ENCODE measurements at places on chromosomes 1 and 21.
A peak's percentile ranks its signal among the peaks of the same experiment; 100 is the strongest.

DNA sequence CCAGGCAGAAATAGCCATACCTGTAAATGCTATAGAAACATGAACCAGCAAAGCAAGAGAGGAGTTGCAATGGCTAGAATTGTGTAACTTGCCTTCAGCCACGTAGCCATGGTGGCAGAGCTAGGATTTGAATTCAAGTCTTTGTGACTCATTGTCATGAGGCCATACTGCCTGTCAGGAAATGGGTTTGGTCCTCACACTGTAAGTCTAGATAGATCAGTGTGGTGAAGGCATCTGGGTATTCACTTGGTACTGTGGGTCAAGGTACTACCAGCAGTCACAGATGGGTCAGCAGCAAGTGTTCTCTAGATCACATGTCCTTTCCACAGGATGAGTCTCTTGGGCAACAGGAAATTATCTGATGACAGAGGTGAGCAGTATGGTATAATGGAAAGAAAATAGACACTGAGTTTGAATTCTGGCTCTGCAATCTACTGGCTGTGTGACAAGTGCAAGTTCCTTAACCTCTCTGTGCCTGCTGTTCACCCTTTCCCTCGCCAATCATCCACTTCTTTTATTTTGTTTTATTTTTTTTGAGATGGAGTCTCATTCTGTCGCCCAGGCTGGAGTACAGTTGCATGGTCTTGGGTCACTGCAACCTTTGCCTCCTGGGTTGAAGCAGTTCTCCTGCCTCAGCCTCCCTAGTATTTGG lies 36.9 kb downstream of the FGGY start:
- DNase-seq = peak; percentile 66

GRCh38 chr1:228544921-228545591 lies 57.9 kb downstream of the RNF187 start:
- no peak for DNase-seq

DNA sequence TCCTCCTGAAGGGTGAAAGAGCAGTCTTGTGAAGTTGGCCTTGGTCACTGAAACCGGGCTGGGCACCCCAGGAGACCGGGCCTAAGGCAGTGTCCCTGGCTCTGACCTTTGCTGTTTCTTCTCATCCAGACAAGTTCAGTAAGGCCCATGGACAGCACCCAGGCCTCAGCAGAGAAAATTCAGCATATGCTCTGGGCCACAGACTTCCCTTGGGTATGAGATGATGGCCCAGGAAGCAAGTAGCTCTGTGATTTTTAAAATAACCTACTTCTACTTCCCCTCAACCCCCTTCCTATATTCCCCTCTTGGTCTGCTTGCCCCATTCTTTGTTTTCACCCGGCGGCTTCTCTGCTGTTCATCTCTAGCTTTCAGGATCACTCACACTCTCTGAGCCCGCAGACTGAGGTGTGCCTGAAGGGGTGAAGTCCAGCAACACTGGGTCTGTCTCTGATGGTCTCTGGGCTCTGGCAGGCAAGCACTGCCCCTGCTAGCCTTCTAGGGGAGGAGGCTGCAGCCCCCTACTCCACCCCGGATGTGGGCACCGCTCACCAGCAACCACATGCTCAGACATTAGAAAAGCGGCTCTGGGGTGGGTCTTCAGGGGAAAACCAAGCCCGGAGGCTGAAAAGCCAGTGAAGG lies 2.9 kb upstream of the GPR25 start:
- DNase-seq = no peak

GRCh38 chr1:202438393-202439174 lies 90.1 kb downstream of the PPP1R12B start:
- DNase-seq = no peak

- no peak for DNase-seq
Measured at GRCh38 chr1:195529881-195530280, 1078.4 kb downstream of the KCNT2 start.

DNA sequence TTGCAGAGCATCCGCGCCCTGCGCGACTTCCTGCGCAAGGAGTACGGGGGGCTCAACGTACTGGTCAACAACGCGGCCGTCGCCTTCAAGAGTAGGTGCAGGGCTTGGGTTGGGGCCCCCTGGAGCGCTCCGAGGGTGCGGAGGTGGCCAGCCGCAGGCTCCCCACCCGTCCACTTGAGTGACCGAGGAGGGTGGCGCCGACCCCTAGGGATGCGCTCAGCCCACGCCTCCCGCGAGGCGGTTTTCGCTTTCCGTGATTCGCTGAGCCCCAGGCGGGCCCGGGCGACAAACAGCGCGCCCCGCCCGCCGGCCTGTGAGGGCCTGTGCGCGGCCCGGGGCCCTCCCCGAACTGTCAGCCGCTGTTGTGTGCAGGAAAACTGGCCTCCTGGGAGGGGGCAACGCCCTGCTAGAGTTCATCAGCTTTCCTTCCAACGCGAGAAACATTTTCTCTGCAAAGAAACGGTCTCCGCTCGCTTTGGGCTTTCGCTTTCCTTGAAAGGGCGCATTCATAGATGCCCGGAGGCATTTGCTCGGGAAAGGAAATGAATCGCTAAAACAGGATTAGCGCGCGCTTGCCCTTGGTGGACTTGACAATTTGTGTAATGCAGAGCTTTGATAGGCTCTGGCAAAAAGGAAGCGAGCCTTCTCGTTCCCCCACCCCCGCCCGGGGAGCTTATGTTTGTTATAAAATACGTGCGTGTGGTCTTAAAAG lies 668 bp downstream of the CBR3 start:
- DNase-seq = peak; percentile 79
